AG09319 (cell line): ENCODE measurements at places on chromosomes 1 and 21.

GRCh38 chr1:89023026-89023425 is 360 bp upstream of the GBP3 start:
- DNase-seq, result no peak

DNA sequence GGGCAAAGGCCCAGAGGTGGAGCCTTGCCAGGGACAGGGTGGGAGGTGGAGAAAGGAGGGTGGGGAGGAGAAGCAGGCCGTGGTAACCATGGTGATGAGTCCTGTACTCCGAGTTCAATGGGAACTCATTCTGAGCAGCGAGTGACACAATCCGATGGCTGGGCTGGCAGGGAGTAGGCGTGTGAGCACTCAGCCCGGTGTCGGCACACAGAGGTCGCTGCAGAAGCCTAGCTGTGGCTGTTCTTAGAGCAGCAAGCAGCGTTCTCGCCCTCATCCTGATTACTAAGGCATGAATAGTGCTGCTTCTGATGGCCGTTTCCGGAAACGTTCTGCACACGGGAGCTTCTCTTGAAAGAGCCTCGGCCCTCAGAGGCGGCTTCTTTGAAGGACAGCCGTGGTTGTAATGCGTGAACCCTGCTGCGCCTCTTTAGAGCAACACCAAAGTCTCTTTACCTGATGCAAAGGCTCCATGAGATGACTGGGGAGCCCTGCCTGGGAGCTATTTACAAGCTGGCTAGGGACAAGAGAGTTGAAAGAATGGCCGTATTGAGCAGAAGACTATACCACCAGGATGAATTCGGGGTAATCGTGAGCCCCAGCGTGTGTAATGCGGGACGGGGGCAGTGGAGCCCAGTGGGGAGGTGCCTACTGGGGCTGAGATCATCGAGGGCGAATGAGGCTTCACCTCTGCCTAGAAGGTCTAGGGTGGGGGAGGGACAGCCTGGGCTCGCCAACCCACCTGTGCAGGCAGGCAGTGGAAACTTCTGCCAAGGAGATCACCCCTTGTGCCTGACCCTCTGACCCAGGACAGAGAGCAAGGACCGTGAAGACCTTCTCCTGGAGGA is 72.8 kb upstream of the PAX7 start:
- DNase-seq, result no peak

DNA sequence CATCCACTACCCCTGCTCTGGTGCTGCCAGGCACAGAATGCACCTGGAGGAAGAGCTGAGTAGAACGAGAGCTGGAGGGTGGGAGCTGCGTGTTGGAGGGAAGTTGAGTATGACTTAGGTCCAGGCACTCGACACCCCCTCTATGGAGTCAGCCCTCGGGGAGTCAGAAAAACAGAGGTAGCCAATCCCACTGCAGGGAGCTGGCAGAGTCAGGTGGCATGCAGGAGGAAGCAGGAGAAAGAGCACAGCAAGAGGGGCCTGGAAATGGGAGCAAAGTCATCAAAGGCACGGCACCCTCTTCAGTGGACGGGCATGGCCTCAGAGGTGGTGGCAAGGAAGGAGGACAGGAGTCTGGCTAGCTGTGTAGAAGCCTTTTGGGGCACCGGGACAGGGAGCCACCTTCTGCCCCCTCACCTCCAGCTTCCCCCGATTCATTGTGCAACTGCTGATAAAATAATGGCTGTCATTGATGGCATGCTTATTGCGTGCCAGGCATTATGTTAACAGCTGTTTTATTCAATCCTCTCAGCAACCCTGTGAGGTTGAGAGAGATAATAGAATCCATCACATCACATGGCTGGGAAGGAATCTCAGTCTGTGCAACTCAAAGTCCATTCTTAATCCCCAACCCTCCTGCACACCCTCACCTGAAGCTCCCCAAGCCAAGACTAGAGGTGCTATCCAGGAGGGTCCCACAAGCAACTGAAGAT is 42.0 kb downstream of the C1orf198 start:
- no peak for DNase-seq

- no peak for DNase-seq
Observed at GRCh38 chr1:1250786-1251284, 4.3 kb upstream of the C1QTNF12 start.

DNA sequence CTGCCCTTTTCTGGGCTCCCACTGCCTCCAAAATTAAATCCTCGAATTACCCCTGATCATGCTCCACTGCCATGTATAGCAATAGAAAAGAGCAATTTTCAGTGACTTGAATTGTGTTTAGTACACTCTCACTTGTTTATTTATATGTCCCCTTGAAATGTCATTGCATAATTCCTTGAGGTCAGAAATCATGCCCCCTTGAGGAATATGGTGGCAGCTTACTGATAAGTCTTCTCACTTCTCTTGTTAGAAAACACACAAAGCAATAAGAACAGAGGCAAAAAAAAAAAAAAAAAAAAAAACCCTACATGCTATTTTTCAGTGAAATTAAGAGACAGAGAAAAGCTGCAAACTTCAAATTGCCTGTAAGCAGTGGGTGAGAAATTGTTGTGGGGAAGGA is 37.5 kb downstream of the GPR88 start:
- no peak for DNase-seq
